Activated T-cell treated with anti-CD3 and anti-CD28 coated beads, Interleukin-2, amount 50 U/mL, for 72 hours (primary cell): ENCODE measurements at places on chromosomes 12 and 14. TPM values are rescaled to one million over a fixed set of nuclear protein-coding genes. Genes with fewer than 3 reads are reported as not detected.

- H3K36me3 ChIP-seq = no peaks in the 10 kb centered on the region
- peaks cover 15% of the 10 kb centered on the region for H3K27me3 ChIP-seq
Observed at GRCh38 chr12:102067574-102068258, 5.9 kb upstream of the WASHC3 start.

Gene ETFBKMT
- 1.3 TPM for total RNA-seq

GRCh38 chr14:75312341-75312740, 33.7 kb downstream of the FOS start:
- H3K4me3 ChIP-seq = no peak overlapping the region
- H3K36me3 ChIP-seq = no peaks in the 10 kb centered on the region
- no peak for DNase-seq
- peaks cover 10% of the 10 kb centered on the region for H3K27me3 ChIP-seq
- peaks cover 13% of the 10 kb centered on the region for H3K4me1 ChIP-seq
- no peak overlapping the region for H3K27ac ChIP-seq

DNA sequence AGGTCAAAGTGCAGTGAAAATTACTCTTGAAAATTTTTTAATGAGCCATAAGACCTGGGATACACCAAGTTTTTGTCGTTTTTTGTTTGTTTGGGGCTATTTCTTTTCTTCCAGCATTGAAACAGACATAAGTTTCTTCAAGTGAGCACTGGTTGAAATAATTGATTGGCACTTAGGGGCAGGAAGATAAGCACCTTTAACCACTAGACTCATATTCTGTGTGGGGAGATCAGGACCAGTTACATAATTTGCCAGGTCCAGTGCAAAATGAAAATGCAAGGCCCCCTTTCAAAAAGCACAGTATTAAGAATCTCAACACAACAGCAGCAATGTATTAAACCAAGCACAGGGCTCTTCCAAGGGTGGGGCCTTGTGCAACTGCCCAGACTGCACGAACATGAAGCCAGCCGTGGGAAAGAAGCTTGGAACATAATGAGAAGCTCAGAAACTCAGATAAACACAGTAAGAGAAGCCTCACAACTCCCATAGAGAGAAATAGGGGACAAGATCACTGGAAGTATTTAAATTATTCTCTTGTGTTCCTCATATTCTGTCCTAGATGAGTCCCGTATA, 3.2 kb upstream of the TCP11L2 start:
- no peak overlapping the region for H3K4me3 ChIP-seq
- DNase-seq = no peak
- H3K36me3 ChIP-seq = no peaks in the 10 kb centered on the region
- peaks cover 34% of the 10 kb centered on the region for H3K4me1 ChIP-seq
- H3K27ac ChIP-seq = no peak overlapping the region

DNA sequence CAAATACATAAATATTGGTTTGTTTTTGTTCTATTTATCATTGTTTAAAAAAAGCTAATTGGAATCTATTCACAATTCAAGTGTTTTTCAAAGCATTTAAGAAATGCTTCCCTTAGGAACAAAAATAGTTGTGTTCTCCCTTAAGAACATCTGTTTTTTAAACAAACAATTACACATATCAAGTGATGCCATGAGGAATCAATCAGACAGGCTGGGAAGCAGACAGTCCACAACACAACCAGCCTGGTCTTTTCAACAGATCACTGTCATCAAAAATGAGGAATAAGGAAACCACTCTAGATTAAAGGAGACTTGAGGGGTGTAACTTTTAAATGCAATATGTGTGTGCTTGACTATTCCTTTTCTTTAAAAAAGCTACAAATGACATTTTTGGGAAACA, 25.5 kb downstream of the GALC start:
- H3K4me3 ChIP-seq = no peak overlapping the region
- no peaks in the 10 kb centered on the region for H3K4me1 ChIP-seq
- H3K27ac ChIP-seq = no peak overlapping the region
- H3K27me3 ChIP-seq = no peaks in the 10 kb centered on the region
- peaks cover 2% of the 10 kb centered on the region for H3K36me3 ChIP-seq
- no peak for DNase-seq

Gene CLEC1A
- not detected for total RNA-seq

DNA sequence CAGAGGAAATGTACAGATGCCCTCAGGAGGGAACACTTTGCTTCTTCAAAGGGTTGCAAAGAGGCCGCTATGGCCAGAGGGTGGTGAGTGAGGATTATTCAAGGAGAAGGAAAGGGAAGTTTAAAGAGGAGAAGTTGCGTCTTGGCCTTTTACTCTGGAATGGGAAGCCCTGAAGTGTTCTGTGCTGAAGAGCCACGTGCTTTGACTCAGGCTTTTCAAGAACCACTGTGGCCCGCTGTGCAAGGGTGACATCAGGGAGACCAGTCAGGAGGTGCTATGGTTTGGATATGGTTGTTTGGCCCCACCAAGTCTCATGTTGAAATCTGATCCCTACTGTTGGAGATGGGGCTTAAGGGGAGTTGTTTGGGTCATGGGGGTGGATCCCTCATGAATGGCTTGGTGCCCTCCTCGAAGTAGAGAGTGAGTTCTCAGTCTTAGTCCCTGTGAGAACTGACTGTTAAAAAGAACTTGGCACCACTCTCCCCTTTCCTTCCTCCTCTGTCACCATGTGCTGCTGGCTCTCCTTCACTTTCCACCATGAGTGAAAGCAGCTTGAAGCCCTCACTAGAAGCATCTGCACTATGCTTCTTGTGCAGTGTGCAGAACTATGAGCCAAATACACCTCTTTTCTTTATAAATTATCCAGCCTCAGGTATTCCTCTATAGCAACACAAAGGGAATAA, 66.1 kb upstream of the DUSP6 start:
- DNase-seq = no peak
- H3K36me3 ChIP-seq = no peaks in the 10 kb centered on the region
- no peaks in the 10 kb centered on the region for H3K4me1 ChIP-seq
- H3K27me3 ChIP-seq = no peaks in the 10 kb centered on the region

Gene GLI1
- total RNA-seq = 1.3 TPM

- no peak overlapping the region for H3K4me3 ChIP-seq
- no peak overlapping the region for H3K27ac ChIP-seq
- H3K36me3 ChIP-seq = no peaks in the 10 kb centered on the region
- no peak for DNase-seq
- H3K4me1 ChIP-seq = peaks cover 19% of the 10 kb centered on the region
Observed at GRCh38 chr14:97251491-97252155, 454.4 kb downstream of the VRK1 start.

Gene RBP5
- 0.26 TPM for total RNA-seq
